Liver (tissue), 10 donors: ENCODE measurements at places on chromosomes 12 and 14.
A peak's percentile ranks its signal among the peaks of the same experiment; 100 is the strongest.

GRCh38 chr14:23559010-23559925, 3.2 kb downstream of the THTPA start:
- peak; percentile 75 for DNase-seq

GRCh38 chr14:61646366-61647116, 48.8 kb upstream of the HIF1A start:
- DNase-seq: no peak

GRCh38 chr12:131403676-131404075, 307.2 kb upstream of the SFSWAP start:
- DNase-seq: no peak

DNA sequence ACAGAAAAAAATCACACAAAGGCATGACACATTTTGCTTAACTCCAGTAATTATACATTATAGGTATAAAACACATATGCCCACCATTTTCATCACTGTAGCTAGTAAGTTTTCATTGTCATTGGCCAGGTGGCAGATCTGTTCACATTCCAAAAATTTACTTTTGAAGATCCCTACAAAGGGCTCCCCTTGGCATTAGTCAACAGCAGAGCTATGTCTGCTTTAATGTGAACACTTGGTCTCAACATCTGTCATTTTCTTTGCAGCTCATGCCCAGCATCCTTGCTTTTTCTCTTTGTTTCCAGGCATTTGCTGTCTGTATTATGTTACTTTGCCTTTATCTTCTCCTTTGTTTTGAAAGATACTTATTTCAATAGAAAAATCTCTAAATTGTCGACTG, 519.1 kb upstream of the FOXG1 start:
- no peak for DNase-seq

GRCh38 chr12:14960548-14961465, 594 bp downstream of the ARHGDIB start:
- no peak for DNase-seq

GRCh38 chr14:80549141-80549540, 337.8 kb upstream of the DIO2 start:
- no peak for DNase-seq

DNA sequence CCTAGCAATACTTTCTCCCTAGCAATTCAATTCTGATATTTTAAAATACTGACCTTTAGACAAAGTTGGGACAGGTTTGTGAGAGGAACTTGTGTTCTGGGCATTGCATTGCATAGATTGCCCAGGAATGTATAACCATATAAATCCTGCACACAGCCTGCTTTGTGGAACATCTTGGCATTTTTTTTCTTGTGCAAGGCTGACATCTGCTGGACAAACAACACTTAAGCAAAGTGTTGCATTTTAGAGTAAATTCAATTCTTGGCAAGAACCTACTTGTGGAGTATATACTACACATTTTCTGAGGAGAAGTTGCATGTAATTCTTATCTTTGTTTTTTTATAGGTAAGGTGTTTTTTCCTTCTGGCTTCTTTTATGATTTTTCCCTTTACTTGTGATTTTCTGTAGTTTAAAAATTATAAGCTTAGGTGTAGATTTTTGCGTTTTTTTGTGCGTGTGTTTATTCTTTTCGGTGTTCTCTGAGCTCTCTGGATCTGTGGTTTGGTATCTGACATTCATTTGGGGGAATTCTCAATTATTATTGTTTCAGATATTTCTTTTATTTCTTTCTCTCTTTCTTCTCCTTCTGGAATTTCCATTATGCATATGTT, 26.4 kb downstream of the TESPA1 start:
- DNase-seq: peak; percentile 53

DNA sequence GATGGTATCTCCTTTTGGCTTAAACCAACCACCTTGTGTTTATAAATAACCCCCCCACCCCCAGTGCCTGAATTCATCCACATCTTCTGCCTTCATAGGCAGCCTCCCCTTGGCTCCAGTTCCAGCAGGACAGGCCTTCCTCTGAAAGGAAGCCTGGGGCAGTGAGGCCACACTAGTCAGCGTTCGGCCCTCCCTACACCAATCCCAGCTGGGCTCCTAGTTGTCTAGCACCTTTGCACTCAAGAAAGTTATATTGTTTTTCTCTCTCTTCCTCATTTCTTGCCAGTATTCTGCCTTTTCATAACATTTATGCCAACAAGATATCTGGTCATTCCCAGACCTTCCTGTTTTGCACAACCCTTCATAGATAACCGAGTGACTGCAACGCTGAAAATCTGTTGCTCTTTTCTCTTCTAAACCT, 73.1 kb upstream of the ACTN1 start:
- no peak for DNase-seq

GRCh38 chr14:90003526-90004307, 48.0 kb downstream of the TDP1 start:
- no peak for DNase-seq

DNA sequence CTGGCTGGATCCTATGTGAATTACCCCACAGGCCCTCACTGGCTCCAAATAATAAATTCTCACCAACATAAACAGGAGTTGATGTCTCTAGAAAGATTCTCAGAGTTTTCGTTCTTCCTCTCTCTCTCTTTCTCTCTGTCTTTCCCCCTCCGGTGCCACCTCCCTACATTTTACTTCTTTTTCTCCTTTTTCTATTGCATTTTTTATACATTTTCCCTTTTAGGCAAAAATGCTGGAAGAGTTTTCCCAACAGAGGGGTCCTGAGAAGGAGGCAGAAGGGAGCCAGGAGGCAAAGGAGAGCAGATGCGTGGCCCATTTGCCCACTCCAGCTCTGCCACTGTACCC, 826 bp upstream of the HOXC6 start:
- DNase-seq: no peak

GRCh38 chr12:87784350-87784749, 244.9 kb downstream of the C12orf50 start:
- no peak for DNase-seq

GRCh38 chr12:130847112-130847511, 8.1 kb upstream of the STX2 start:
- no peak for DNase-seq

DNA sequence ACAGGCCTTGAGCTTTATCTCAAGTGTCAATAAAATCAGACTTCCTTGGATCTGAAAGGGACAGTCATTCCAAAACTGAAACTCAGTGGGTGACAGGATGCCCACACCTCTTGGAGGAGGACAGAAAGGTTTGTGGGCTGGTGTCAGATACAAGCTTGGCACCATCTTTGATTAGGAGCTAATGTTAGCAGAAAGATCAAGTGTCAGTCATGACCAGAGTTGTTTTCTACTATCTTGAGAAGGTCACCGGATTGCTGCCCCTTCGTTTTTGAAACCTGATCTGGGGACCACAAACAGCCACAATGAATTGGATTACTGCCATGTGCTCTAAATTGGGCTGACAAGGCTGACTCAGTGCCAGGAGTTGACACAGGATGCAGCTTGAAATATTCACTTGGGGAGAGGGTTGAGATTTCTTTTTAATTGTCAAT, 88.3 kb downstream of the OTOGL start:
- no peak for DNase-seq

DNA sequence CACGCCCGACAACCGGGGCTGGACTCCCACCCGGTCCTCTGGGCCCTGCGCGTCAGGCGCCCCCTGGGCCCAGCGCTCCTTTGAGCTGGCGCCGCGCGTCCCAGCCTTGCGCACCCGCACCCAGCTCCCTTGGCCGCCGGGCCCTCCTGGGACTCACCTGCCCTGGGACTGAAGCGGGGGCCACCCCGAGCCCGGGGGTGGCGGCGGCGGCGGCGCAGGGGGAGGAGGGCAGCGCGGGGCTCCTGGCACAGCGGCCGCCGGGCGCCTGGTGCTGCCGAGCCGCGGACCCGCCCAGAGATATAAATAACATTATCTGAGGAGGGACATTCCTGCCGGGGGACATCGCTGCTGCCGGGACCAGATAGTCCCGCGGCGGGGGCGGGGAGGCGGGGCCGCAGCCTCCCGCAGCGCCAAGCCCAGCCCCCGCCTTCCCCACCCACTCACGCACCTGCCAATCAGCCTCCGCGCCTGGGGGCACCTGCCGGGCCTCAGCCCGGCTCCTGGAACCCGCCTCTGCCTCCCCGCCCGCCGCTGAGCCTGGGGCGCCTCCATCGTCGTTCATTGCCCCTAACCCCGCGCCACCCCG, at the start of gene SPTB:
TSS of gene SPTB (minus strand) at position 273 of the 586 bp plus-strand sequence. CDS start 56,813 bp downstream, outside the sequence.
- peak; percentile 90 for DNase-seq

GRCh38 chr12:53758081-53758729, 6.4 kb upstream of the CISTR start:
- no peak for DNase-seq

DNA sequence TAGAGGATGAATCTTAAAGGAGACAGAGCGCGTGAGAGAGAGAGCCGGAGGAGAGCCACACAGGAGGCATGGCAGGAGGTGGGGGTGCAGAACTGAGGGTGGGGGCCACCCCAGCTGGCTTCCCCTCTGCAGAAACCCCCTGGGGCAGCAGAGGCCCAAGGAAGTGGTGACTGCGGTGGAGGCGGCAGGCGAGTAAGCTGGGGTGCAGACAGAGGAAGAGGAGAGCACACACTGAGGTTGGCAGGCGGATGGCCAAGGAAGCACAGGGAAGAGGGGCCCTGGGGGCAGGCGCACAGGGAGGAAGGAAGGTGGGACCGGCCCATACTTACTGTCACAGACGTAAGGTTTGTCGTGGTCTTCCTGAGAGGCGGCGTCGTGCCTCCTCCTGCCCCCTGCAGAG, 179.8 kb downstream of the DPF3 start:
- no peak for DNase-seq

DNA sequence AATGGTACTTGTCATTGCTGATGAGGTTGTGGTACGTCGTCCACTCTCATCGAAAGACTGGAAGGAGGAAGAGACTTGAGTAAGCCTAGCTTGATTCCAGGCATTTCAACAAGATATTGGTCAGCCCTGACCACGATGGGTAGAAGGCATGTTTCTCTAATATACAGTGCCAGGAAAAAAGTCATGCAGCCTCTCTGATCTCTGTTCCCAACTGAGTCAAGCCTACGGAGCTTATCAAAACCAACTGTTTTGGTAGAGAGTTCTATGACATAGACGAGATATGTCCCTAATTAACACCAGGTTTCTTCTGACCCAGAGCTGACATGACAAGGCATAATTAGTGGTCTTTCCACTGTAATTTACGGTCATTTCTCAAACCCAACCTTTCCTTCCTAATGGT, 58.5 kb downstream of the NIN start:
- no peak for DNase-seq

- no peak for DNase-seq
Measured at GRCh38 chr12:129641926-129642325, 261.9 kb downstream of the TMEM132D start.

DNA sequence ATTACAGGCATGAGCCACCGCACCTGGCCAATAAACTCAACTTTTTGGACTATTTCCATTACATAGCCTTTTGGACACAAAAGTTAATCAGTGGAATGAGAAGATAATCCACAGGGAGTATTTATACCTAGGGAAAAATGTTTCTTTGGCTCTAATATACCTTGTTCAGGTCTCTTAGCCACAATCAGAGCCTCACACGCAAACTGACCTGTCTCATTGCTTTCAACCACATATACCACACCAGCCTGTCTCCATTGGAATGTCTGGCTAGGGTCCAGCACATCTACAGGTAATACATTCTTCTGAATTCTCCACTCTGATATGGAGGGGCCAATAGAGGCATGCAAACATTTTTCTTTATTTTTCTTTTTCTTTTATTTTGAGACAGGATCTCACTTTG, 3.8 kb upstream of the RBMS2 start:
- DNase-seq: no peak

DNA sequence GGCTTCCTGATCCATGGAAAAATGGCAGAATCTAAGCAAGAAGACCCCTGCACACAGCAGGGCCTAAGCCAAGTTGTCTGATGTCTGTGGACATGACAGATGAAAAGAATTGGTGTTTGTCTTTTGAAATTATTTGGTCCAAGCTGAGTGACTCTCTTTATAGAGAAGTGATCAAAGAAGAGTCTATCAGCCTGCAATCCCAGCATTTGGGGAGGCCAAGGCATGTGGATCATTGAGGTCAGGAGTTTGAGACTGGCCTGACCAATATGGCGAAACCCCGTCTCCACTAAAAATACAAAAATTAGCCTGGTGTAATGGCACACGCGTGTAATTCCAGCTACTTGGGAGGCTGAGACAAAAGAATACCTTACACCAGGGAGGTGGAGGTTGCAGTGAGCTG, 64.8 kb upstream of the TUNAR start:
- DNase-seq: no peak

DNA sequence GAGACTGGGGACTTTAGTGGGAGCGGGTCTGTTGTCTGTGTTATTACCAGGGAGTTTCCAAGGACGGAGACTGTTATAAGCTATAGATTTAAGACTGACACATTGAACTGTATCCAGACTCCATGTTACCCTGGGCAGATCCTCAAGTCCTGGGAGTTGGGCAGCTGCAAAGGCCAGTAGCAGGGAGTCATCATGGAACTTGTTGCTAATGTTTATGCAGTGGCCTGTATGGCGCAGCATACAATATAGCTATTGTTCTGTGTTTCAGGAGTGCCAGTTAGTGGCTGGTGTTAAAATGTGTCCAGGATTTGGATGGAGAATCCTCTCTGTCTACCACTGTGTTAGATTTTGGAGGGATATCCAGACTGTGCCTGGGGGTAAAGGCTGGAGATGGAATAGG, 31.7 kb downstream of the SMOC1 start:
- no peak for DNase-seq

GRCh38 chr14:48738186-48738925, 847.8 kb downstream of the RPS29 start:
- DNase-seq: no peak

DNA sequence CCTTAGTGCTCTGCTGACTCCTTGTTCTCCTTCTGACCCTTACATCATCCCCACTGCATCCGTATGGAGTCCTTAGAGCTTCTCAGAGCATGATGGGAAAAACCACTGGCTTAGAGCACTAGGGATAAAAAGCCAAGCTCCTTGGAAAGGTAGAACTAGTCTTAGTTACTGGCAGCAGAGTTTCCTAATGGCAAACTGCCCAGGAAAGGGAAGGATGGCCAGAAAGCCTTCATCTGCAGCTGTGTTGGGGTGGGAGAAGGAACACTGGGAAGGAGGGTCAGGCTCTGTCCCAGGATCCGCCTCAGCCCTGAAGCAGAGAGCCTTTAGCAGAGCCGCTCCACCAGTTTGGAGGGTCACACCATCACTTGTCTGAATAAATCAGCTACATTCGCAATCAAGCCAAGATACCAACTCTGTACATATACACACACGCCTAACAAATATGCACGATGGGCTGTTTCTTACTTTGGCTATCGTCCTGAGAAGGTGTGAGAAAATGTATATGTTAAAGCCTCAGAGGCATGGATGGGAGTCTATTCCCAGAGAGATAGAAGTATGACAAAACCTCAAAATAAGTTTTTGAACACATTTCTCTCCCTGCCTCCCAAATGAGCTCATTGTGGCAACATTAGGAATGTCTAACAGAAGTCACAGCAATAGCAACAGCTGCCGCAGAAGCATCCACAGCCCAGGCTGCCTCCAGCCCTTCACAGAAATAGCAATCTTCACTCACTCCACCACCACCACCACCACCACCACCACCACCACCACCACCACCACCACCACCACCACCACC, 18.6 kb upstream of the GALNT8 start:
- DNase-seq: no peak
